ENCODE measurements at places on chromosomes 7 and 10.

- DNase-seq = peak; percentile 83
These were observed 16.1 kb upstream of the IMPDH1 start for GRCh38 chr7:128425850-128426249.

- DNase-seq = no peak
These were observed 112.0 kb upstream of the CHST15 start for GRCh38 chr10:124205432-124205831.

DNA sequence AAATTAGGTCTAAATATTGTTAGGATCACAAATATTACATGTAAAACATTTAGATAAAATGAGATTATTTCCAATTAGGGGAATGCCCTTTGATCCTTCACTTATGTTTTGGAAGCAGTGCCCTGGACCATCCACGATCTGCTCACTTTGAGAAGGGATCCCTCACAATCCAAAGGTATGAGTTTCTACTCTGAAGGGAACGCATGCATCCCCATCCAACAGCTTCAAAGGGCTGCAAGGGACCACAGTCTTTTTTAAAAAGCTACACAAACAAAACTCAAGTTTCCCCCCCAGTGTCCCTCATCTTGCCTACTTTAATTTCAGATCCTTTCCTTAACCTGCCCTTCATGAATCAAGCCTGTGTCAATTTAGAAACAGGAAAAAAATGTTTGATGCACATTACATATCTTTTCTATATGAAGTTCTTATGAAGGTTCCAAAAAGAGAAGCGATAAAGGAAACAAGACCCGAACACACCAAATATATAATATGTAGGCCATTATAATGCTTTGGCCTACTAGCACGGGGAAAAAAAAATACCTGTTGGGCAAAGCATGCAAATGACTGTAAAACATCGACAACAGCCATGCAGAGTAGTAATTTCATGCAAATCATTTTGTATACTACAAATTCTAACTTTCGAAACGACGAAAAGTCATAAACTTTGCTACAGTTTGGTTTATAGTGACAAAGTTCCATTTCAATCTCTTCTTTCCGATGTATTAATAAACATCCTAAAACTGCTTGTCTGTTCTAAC lies 2.0 kb downstream of the EIF3A start:
- DNase-seq = no peak

DNA sequence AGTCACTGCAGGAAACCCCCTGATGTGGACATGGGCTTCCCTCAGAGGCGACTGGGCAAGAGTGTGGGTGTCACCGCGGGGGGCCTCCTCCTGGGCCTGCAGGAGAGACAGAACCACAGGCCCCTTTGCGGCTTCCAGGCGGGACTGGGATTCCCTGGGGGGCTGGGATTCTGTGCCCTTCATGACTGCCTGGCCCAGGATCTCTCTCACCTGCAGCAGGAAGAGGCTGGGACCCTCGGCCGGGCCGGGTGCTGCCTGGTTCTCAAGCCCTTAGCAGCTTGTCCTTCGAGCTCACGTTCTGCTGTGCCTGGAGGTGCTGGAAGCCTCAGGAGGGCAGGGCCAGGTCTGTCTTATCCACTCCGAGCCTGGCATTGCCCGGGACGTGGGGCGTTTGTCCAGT lies 11.8 kb downstream of the SUN1 start:
- DNase-seq = no peak

DNA sequence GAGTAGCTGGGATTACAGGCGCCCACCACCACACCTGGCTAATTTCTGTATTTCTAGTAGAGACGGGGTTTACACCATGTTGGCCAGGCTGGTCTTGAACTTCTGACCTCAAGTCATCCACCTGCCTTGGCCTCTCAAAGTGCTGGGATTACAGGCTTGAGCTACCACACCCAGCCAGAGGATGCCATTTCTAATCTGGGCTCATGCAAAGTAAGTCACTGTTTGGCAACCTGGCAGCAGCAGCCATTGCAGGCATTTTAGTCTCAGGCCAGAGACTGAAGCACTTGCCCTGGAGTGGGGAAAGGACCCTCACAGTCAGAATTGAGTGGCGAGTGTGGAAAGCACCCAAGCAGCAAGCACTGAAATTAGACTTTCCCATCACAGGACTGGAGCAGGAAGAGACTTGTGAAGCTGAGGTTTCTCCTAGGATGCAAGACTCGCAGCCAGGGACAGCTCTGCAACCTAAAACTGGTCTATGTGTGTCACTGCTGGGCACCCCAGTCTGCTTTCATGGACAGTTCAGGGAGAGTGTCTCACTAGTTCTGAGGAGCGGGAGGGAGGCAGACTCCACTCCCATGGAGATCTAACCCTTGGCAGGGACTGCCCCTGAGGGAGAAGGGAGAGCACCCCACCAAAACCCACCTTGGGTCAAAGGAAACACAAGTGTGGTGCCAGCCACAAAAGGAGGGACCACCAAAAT lies 27.6 kb downstream of the SNX13 start:
- no peak for DNase-seq

DNA sequence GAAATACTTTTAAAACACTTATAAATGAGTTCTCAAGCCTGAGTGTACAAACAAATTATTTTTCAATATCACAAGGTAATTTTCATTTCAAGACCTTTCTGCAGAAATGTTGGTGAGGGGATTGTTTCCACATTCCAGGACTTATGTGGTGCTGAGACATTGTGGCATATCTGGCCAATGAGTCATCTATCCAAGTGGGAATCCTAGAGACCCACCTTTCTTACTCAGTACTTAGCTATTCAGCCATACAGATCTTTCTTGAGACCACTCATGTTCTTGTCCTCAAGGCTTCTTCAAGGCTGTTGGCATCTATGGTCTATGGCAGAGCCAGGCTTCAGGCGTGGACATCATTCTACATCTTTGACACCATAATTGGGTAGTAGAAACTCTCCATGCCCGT lies 225.4 kb downstream of the DKK1 start:
- no peak for DNase-seq
